ENCODE measurements at places on chromosomes 2 and 18. TPM values are rescaled to one million over a fixed set of nuclear protein-coding genes. Genes with fewer than 3 reads are reported as not detected.

Gene FABP1
- not detected for total RNA-seq

- DNase-seq, result no peak
Measured at GRCh38 chr2:164953279-164953678, 2.0 kb downstream of the SLC38A11 start.

Gene ALS2
- 16.5 TPM for total RNA-seq

Gene CDCA7
- 5.5 TPM for total RNA-seq

Gene FAP
- total RNA-seq, result 3.0 TPM

All from ureter (tissue), 1 donor.